Thoracic aorta (tissue), 2 donors: ENCODE measurements at places on chromosomes 11 and 22. TPM values are rescaled to one million over a fixed set of nuclear protein-coding genes. Genes with fewer than 3 reads are reported as not detected.

GRCh38 chr11:95895815-95896214 is 28.1 kb downstream of the MTMR2 start:
- no peak for DNase-seq

TSGA10IP gene
- not detected for total RNA-seq

- no peak for DNase-seq
Measured at GRCh38 chr11:128465946-128466705, 121.2 kb downstream of the ETS1 start.

DNA sequence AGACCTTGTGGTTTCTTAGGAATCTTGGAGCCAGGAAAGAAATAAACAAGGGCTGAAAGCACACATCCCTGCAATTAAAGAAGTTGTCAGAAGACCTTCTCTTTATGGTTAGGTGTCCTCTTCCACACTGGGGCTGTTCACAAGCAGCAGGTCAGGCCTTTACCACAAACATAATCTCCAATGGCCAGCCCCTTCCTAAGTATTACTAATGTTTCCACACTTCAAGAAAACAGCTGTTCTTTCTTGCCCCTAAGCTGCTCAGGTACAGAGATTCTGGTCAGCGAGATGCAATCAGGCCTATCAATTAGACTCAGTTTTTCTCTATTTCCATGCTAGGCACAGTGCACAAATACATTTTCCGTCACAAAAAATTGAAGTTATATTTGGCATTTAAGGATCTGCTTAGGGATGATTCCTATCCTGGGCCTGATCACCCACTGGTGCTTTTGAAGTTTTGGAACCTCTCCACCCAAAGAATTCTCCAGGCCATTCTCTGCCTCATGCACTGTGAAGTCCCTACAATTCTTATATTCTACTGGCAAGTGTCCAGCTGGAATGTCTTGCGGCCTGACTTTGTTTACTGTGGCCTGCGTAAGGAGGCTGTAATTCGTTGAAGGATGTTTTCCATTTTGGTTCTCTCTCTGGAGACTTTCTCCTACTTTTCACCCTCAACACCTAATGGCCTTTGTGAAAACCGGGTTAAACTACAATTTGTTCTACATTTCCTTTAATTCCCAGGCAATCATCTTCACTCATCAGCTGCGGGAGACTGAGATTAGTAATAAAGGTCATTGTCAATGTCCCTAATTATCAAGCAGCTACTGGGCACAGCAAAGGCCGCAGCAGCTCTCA is 5.1 kb downstream of the PRAME start:
- DNase-seq: no peak

HOATZ gene
- total RNA-seq: not detected

- no peak for DNase-seq
Measured at GRCh38 chr22:28480000-28480715, 199.5 kb downstream of the TTC28 start.

- no peak for DNase-seq
Measured at GRCh38 chr11:120185706-120186455, 25.0 kb upstream of the OAF start.

RBX1 gene
- total RNA-seq: 31.8 TPM

DNA sequence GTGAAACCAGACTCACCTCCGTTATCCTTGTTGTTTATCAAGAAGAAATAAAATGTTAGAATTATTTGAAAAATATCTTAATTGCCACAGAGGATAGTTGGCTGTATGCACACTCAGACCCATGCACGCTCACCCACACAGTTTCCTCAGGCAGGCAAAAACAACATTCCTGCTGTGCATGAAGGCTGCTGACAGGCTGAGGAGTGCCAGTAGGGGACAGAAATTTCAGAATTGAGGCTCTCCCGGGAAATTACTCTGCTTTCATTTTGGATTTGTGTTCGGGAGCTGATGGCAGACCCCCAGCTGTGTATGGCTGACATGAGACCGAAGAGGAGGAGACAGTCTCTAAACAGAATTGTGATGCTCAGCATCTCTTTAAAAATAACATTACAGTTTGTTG is 87.5 kb downstream of the AMOTL1 start:
- no peak for DNase-seq

- DNase-seq: peak; percentile 28
Measured at GRCh38 chr22:24525416-24526037, 29.4 kb downstream of the GUCD1 start.

TMEM86A gene
- total RNA-seq: 5.3 TPM

P2RY2 gene
- total RNA-seq: 5.7 TPM

NRIP3 gene
- total RNA-seq: 2.1 TPM

MMP27 gene
- total RNA-seq: not detected

DNA sequence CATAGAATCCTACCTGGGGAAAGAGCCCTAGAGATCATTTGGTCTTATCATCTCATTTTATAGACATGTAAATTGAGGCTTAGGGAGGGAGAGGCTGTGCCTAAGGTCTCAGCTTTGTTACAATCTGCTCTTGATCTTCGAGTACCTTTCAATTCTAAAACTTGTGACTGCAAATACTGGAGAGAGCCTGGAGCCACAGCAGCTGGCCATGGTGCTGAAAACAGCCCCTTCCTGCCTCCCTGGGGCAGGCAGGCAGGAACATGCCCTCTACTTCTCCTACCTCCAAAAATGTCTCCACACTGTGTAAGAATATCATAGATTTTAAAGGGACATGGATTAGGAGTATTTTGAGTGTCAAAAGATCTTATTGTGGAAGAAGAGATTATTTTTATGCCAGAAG is 52.2 kb downstream of the C22orf42 start:
- DNase-seq: no peak

DNA sequence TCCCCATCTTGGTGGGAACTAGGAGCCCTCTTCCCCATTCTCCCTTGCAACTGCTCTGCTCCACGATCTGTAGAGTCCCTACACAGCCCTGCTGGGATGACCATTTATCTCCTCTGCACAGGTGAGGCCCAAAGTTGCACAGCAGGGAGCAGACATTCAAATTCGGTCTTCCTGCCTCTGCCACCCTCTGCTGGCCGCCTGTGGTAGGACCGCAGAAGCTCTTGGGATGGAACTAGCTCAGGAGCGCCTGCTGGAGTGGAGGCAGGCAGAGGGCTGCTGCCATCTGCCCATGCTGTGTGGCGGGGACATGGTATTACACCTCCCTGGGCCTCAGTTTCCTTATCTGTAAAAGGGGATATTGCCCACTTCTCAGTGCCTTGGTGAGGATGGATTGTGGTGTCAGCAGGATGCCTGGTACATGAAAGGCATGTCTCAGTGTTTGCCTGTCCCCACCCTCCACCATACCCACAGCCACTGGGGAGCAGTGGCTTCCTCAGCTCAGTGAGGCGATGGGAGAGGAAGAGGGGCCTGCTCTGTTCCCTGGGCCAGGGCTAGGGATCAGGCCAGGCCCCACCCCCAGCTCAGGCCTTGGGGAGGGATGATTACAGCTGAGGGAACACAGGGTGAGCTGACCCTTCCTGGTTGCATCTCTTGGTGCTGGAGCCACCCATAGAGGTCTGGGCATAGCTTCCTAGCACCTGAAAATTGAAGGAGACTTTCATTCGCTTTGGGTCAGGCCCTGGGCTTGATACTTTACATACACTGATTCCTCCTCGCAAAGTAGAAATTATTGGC is 11.3 kb upstream of the OMP start:
- DNase-seq: peak; percentile 41

DBX1 gene
- total RNA-seq: not detected

- DNase-seq: no peak
Measured at GRCh38 chr11:128929468-128929867, 13.2 kb downstream of the TP53AIP1 start.

GRCh38 chr11:134468796-134469195 is 56.8 kb upstream of the B3GAT1 start:
- no peak for DNase-seq

DNA sequence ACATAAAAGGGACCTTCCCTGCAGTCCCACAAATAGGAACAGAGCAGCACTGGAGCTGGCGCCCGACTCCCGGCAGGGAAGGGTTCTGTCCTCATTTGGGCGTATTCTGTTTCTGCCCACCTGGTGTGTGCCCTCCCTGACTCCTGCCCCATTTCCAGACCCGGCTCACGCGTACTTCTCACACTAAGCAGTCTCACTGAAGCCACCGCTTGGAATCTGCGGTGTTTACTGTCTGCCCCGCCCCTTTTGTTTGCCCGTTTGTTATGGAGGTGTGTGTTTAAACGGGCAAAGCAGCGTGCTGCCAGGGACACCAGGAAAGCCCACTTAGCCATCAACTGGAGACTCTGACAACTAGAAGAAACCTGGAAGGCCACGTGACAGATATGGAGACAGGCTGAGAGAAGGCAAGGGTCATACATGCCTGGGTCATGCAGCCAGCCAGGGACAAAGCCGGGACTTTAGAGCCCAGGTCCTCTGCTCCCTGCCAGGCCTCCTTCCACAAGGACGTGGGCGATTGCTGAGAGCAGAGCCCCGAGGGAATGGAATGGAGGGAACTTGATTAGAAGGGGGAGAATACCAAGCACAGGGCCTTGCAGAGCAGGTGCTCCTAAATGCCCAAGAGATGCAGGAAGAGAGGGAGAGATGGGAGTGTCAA is 8.7 kb upstream of the EFCAB6 start:
- DNase-seq: no peak

- no peak for DNase-seq
Measured at GRCh38 chr22:48743601-48744282, 1083.9 kb downstream of the BRD1 start.

DNA sequence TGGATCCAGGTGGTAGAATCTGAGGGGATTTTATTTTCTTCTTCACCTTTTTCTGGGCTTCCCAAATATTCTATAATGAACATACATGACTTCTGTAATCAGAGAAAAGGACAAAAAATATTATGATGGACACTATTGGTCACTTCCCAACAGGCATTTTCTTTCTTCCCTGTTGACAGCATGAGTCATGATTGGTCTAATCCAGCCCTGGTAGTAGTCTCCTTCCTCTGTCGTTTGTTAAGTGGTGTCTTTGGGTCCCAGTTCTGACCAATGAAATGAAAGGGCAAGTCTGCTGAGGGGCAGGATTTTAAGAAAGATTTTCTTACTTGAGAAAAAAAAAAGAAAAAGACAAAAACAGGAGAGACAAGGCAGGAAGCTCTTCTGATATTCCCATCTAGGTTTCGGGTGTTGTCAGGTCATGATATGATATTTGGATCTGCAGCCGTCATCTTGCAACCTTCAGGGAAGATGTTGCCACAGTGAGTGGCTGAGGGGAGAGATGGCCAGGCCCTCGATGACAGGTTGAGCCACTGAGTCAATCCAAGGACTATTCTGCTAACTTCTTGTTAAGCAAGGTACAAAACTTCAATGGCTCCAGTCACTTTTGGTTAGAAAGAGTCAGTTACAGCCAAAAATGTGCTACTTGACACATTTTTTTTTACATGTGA is 23.3 kb upstream of the PLEKHB1 start:
- DNase-seq: no peak

NCF4 gene
- total RNA-seq: 38.1 TPM

WNT7B gene
- total RNA-seq: not detected
